Esophagus muscularis mucosa (tissue), 4 donors: ENCODE measurements at places on chromosomes 7 and 10. TPM values are rescaled to one million over a fixed set of nuclear protein-coding genes. Genes with fewer than 3 reads are reported as not detected.
A peak's percentile ranks its signal among the peaks of the same experiment; 100 is the strongest.

DNA sequence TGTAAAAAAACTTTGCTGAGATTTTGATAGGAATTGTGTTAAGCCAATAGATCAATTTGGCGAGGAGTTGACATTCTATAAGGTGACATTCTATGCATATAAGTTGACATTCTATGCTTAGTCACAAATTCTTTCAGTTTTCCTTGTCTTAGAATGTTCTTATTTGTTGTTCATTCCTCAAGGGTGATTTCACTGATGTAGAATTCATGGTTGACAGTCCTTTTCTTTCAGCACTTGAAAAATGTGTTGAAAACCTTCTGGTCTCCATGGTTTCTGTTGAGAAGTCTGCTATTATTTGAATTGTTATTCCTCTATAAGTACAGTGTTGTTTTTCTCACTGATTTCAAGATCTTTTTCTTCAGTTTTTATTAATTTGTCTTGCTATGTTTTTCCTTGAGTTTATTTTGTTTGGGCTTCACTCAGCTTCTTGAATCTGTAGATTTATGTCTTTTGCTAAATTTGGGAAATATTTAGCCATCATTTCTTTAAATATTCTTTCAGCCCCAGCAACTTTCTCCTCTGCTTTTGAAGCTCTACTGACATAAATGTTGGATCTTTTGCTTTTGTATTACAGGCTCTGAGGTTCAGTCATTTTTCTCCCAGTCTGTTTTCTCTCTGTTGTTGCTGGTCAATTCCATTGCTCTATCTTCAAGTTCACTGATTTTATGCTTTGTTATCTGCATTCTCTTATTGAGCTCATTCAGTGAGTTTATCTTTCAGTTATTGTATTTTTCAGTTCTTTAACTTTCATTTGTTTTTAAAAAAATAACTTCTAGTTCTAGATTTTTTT, 154.9 kb downstream of the SDK1 start:
- no peaks in the 10 kb centered on the region for H3K4me1 ChIP-seq
- no peaks in the 10 kb centered on the region for H3K36me3 ChIP-seq
- no peak overlapping the region for H3K27ac ChIP-seq
- H3K4me3 ChIP-seq: no peak overlapping the region

DNA sequence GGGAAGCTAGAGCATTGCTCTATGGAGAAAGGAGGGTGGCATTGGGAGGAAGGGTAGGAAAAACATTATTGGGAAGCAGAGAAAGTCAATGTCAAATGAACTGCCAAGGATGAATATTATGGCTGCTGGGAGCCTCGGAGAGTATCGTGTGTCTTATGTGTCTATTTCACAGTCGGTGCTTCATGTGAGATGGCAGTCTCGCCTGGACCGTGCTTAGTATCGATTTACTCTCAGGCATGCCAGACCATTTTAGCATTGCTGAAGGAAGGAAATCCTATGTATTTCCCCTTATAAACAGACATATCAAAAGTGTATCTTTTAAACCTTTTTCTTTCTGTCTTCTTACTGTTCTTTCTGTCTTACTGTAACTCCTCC, 612.6 kb downstream of the AUTS2 start:
- DNase-seq: no peak
- H3K27ac ChIP-seq: no peak overlapping the region
- no peaks in the 10 kb centered on the region for H3K36me3 ChIP-seq
- H3K27me3 ChIP-seq: no peaks in the 10 kb centered on the region
- H3K4me1 ChIP-seq: no peaks in the 10 kb centered on the region

DNA sequence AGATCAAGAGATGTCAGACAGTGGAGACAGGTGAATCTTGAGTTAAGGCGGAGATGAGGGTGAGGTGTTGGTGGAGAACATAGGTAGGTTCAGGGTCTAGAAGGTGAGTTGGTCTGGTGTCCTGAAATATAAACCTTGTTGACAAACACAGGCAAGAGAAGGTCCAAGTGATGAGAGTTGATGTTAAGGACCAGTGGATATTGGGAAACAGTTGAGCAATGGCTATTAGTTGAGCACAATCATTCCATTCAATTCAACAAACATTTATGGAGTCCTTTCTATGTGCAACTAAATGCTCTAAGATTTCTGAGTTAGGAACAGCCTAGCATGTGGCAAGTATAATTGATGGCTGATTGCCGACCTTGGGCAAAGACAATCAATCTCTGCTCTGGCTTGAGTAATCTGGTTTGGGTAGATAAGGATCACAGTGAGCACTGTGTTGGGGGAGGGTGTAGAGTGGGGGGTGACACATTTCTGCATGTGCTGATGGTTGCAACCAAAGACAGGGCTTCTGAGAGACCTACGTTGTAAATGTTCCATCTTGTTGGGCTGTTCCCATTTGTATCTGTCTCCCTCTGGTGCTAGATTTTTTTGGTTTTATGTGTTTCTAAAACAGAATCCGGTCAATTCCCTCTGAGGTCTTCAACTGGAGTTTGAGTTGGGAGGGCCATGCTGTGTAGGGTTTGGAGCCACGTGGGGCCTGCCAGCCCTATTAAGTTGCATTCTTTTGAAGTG, 201.1 kb downstream of the BAMBI start:
- H3K27me3 ChIP-seq: no peaks in the 10 kb centered on the region
- peaks cover 19% of the 10 kb centered on the region for H3K4me1 ChIP-seq
- DNase-seq: peak; percentile 50
- no peak overlapping the region for H3K4me3 ChIP-seq

DNA sequence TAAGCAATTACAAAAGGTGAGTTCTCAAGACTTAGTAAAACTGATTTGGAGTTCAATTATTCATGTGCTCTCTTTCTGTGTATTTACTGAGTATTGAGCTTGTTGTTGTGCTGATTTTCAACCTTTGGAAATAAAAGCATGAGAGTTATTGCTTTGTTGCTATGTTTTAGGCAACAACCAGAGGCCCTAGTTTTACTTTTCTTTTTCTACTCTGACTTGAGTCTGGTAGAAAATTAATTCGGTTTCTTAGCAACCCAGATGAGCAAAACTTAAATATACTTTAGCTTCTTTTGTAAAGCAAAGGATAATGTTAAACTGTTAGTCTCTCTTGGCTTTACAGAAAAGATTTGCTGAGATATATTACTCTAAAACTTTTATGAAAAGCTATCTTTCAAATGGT, 66.4 kb upstream of the SCIN start:
- no peak overlapping the region for H3K4me3 ChIP-seq
- no peak for DNase-seq
- no peaks in the 10 kb centered on the region for H3K36me3 ChIP-seq
- H3K4me1 ChIP-seq: no peaks in the 10 kb centered on the region
- no peaks in the 10 kb centered on the region for H3K27me3 ChIP-seq

- no peak overlapping the region for H3K4me3 ChIP-seq
- H3K36me3 ChIP-seq: peaks cover 73% of the 10 kb centered on the region
- H3K4me1 ChIP-seq: peaks cover 13% of the 10 kb centered on the region
- no peak overlapping the region for H3K27ac ChIP-seq
Measured at GRCh38 chr7:149289856-149290255, 27.9 kb downstream of the ZNF783 start.

- no peak for DNase-seq
- H3K4me3 ChIP-seq: no peak overlapping the region
- no peaks in the 10 kb centered on the region for H3K4me1 ChIP-seq
- H3K27me3 ChIP-seq: no peaks in the 10 kb centered on the region
- no peak overlapping the region for H3K27ac ChIP-seq
Measured at GRCh38 chr10:117186832-117187615, 10.3 kb upstream of the KCNK18 start.

- peaks cover 13% of the 10 kb centered on the region for H3K4me1 ChIP-seq
- DNase-seq: no peak
- no peak overlapping the region for H3K27ac ChIP-seq
- H3K27me3 ChIP-seq: no peaks in the 10 kb centered on the region
Measured at GRCh38 chr10:14560274-14560673, 214.4 kb downstream of the FAM107B start.

DNA sequence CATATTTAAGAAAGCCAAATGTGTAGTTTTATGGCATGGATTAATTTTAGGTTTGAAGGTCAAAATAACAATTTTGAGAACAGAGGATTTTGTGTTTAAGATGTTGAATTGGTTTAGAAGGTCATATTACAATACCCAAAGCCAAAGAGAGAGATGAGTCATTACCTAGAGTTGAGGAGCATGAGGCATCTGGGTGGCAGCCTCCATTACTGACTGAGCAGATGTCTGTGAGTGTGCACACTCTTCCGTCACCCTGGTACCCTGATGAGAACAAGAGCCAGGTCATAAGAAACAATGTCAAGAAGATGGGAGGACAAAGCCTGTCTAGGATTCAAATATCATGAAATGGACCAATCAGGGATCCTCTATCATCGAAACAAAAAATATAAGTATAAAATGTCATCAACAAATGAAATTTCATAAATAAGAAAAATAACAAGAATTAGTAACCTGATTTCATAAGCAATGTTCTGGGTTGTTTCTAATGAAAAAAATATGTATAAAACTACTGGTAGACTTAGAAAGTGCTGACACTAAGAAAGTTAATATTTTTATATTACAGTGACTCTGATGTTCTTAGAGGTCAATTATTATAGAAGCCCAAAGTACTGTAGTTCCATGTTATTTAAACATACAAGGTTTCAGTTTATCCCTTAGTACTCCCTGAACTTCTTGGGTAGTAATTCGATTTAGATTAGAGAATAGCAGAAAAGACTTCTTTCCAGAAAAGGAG, 20.0 kb downstream of the CUBN start:
- H3K27ac ChIP-seq: no peak overlapping the region
- H3K4me1 ChIP-seq: no peaks in the 10 kb centered on the region
- no peak for DNase-seq
- no peaks in the 10 kb centered on the region for H3K27me3 ChIP-seq
- no peak overlapping the region for H3K4me3 ChIP-seq
- no peaks in the 10 kb centered on the region for H3K36me3 ChIP-seq

- DNase-seq: no peak
- H3K4me1 ChIP-seq: peaks cover 4% of the 10 kb centered on the region
- peaks cover 2% of the 10 kb centered on the region for H3K27me3 ChIP-seq
- no peak overlapping the region for H3K27ac ChIP-seq
Measured at GRCh38 chr7:151376218-151376902, 33.5 kb downstream of the WDR86 start.

The PAX2 gene
- not detected for total RNA-seq

- H3K27ac ChIP-seq: peak overlapping the region; percentile 69
- H3K4me3 ChIP-seq: no peak overlapping the region
- H3K4me1 ChIP-seq: peaks cover 76% of the 10 kb centered on the region
- no peaks in the 10 kb centered on the region for H3K27me3 ChIP-seq
- no peak for DNase-seq
Measured at GRCh38 chr7:137934941-137935883, 66.7 kb downstream of the CREB3L2 start.

The SFTPD gene
- 1.1 TPM for total RNA-seq

- no peak overlapping the region for H3K27ac ChIP-seq
- peaks cover 12% of the 10 kb centered on the region for H3K4me1 ChIP-seq
- H3K4me3 ChIP-seq: no peak overlapping the region
Measured at GRCh38 chr10:87547734-87548311, 43.1 kb downstream of the MINPP1 start.

The LIPF gene
- not detected for total RNA-seq

The WNT16 gene
- 0.33 TPM for total RNA-seq

The SPDYE9 gene
- total RNA-seq: not detected

The AKR1C2 gene
- 7.9 TPM for total RNA-seq

The OR6B1 gene
- not detected for total RNA-seq

DNA sequence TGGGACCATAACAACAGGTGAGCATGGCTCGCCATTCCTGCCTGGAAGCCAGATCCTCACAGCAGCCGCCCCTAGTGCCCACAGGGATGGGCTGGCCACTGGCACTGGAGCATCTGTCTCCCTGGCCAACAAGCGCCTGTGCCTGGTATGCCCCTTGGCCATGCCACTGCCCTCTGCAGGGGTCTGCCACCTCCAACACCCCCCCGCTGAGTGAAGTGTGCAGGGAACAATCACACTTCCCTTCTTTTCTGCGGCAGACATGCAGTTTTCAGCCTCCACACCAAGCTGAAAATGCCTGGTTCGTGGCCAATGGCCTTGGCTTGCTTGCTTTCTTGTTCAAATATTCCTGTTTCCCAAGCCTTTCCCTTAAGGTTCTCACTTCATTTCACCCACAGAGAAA, 50.7 kb downstream of the HSPA12A start:
- no peak overlapping the region for H3K4me3 ChIP-seq
- peak overlapping the region; percentile 9 for H3K27ac ChIP-seq
- H3K4me1 ChIP-seq: peaks cover 62% of the 10 kb centered on the region
- H3K27me3 ChIP-seq: no peaks in the 10 kb centered on the region
- DNase-seq: no peak
- H3K36me3 ChIP-seq: no peaks in the 10 kb centered on the region

- no peaks in the 10 kb centered on the region for H3K4me1 ChIP-seq
- no peak overlapping the region for H3K4me3 ChIP-seq
- DNase-seq: no peak
- H3K27me3 ChIP-seq: no peaks in the 10 kb centered on the region
- H3K36me3 ChIP-seq: no peaks in the 10 kb centered on the region
- H3K27ac ChIP-seq: no peak overlapping the region
Measured at GRCh38 chr7:107494884-107495283, 25.0 kb downstream of the GPR22 start.

The EFCAB10 gene
- total RNA-seq: not detected

DNA sequence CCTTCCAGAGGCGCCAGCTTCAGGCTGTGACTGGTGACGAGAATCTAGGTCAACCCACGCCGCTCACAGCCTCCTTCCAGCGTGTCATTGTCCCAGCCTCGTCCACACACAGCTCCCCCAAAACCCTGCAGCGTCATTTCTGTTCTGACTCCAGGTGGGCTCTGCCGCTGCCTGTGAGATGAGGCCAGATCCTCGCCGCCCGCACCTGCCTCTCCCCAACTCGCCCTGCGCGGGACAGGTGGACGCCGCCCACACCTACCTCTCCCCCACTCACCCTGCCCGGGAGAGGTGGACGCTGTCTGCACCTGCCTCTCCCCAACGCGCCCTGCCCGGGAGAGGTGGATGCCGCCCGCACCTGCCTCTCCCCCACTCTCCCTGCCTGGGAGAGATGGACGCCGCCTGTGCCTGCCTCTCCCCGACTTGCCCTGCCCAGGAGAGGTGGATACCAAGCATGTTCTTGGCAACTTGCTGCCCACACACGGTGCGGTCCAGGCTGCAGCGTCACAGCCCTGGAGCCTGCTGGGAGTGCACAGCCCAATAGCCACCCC, 32.0 kb upstream of the CFAP46 start:
- no peaks in the 10 kb centered on the region for H3K4me1 ChIP-seq
- H3K36me3 ChIP-seq: no peaks in the 10 kb centered on the region
- no peak overlapping the region for H3K27ac ChIP-seq
- no peaks in the 10 kb centered on the region for H3K27me3 ChIP-seq
- DNase-seq: no peak
